Muscle of leg (tissue), 16 donors: ENCODE measurements at places on chromosomes 13 and 19. TPM values are rescaled to one million over a fixed set of nuclear protein-coding genes. Genes with fewer than 3 reads are reported as not detected.
A peak's percentile ranks its signal among the peaks of the same experiment; 100 is the strongest.

The AZU1 gene
- polyA plus RNA-seq = 6.5 TPM

The POU2F2 gene
- 1.2 TPM for polyA plus RNA-seq

The ACER1 gene
- 0.17 TPM for polyA plus RNA-seq

GRCh38 chr13:99657848-99658260 lies 156.6 kb downstream of the TM9SF2 start:
- DNase-seq = peak; percentile 67

GRCh38 chr13:24008679-24009078 lies 111.4 kb upstream of the C1QTNF9B start:
- no peak for DNase-seq

DNA sequence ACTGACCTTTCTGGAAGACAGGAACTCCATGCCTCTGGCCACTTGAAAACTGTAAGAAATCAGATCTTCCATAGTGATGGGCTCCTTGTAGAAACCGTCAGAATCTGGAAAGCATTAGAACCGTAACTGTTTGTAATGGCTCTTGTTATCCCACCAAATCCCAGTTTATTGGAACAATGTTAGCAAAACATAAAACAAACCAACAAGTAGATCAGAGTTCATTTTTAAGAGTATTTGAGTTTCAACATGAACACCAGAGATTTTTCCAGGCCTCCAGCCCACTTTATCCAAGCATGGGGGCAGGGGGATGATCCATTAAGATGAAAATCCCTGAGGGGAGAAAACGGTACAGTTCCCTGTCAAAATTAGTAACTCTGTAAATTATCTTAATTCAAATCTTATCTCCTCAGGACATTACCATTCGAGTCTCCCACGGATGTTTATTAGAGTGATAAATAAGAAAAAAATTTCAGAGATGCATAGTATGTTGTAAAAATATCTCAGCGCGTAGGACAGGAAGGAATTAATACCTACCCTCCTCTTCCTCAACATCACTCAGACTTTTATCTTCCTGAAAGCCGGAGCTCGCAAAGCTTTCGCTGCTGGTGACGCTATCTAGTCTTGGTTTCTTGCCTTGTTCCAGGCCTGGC lies 172.5 kb downstream of the FLT1 start:
- DNase-seq = peak; percentile 65

- no peak for DNase-seq
Observed at GRCh38 chr19:13260883-13261653, 110.9 kb downstream of the IER2 start.

GRCh38 chr13:74190999-74191398 lies 56.8 kb upstream of the KLF12 start:
- DNase-seq = no peak

DNA sequence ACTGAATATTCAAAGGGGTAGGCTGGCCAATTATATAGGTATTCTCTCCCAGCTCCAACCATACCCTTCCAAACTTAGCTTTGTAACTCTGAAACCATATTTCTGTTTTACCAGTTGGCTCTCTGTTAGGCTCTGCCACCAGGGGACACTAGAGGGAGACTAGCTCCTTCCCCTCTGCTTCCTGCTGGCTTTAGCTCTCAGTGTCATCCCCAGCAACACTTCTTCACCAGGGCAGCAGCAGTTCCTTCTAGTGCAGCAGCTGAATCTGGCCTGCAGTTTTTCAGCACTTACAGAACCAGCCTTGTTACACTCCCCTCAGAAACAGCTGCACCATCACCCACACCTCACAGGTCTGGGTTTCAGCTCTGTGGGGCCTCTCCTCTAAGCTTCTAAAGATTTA lies 51.0 kb upstream of the DOCK9 start:
- DNase-seq = no peak

GRCh38 chr13:98915563-98915962 lies 62.3 kb downstream of the DOCK9 start:
- no peak for DNase-seq

DNA sequence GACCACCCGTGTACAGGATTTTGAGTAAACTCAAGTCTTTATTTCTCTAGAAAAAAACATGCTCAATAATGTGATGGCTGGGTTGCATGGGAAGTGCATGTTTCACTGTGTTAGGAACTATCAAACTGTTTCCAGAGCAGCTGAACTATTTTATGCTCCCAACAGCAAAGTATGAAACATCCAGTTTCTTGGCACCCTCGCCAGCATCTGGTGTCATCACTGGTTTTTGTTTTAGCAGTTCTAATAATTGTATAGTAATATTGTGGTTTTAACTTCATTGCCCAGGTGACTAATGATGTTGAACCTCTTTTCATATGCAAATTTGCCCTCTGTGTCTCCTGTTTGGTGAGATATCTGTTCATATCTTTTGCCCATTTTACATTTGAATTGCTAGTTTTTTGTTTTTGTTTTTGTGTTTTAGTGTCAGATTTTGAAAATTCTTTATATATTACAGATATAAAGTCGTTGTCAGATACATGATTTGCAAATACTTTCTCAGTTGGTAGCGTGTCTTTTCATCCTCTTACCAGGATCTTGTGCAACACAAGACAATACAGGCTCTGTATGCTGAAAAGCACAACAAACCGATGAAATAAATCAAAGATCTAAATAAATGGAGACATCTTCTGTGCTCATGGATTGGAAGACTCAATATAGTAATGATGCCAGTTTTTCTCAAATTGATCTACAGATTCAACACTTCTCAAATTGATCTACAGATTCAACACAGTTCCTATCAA lies 87.8 kb downstream of the IPO5 start:
- DNase-seq = peak; percentile 15
